Panc1 (cell line): ENCODE measurements at places on chromosomes 4 and X.

GRCh38 chr4:86608757-86609375 is 14.8 kb downstream of the PTPN13 start:
- no peak for DNase-seq

DNA sequence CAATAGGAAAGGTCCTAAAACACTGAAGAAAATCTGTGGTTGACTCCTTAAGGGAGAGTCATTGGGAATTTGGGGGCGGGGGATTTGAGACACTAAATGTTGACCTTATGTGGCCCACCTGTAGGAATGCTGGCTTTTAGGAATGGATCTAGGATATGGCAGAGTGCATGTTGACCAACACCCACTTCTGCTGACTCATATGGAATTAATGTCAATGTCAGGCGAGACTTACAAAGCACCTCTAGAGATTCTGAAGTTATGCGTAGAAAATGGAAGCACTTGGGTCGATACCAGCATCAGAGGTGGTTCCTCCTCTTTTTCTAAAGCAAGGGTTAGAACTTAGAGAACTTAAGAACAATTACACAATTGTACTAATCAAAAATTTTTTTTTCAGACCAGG is 100.6 kb upstream of the CBR4 start:
- DNase-seq = no peak

GRCh38 chr4:150130933-150131332 is 52.7 kb downstream of the DCLK2 start:
- DNase-seq = no peak

- no peak for DNase-seq
These were observed 281.3 kb upstream of the FTHL17 start for GRCh38 chrX:31353095-31353494.

- DNase-seq = no peak
These were observed 41.9 kb downstream of the SLC34A2 start for GRCh38 chr4:25697516-25697915.
